HFFc6 (cell line): ENCODE measurements at places on chromosomes 3 and 15. TPM values are rescaled to one million over a fixed set of nuclear protein-coding genes. Genes with fewer than 3 reads are reported as not detected.

The ZIC1 gene
- total RNA-seq = 0.32 to 0.44 TPM (median 0.43 TPM) in 3 replicates

The CCDC9B gene
- 55.2 to 92.3 TPM (median 83.3 TPM) in 3 replicates for total RNA-seq

The LYZL4 gene
- not detected in 3 replicates for total RNA-seq

The DUOXA1 gene
- 0.08 to 0.16 TPM (median 0.09 TPM) in 3 replicates for total RNA-seq

The OSBPL10 gene
- total RNA-seq = 7.9 and 8.7 TPM in 2 replicates

The FAM107A gene
- not detected in 3 replicates for total RNA-seq

The IL20RB gene
- 0.72 to 1.5 TPM (median 1.3 TPM) in 3 replicates for total RNA-seq

The MCF2L2 gene
- not detected in 3 replicates for total RNA-seq

The ROPN1 gene
- total RNA-seq = not detected in 3 replicates

The CCNB2 gene
- total RNA-seq = 27.7 to 56.1 TPM (median 44.0 TPM) in 3 replicates

The AGBL1 gene
- total RNA-seq = not detected in 3 replicates

The AADACL2 gene
- total RNA-seq = not detected in 3 replicates

The PRICKLE2 gene
- total RNA-seq = 15.6 to 17.7 TPM (median 16.8 TPM) in 3 replicates

The GCNT3 gene
- total RNA-seq = not detected in 3 replicates

The VILL gene
- 3.6 to 4.0 TPM (median 3.8 TPM) in 3 replicates for total RNA-seq

The VIPR1 gene
- not detected in 3 replicates for total RNA-seq

The ACKR4 gene
- 0.68 and 7.1 TPM in 2 replicates for total RNA-seq

The ANKUB1 gene
- total RNA-seq = not detected in 3 replicates

The ST8SIA2 gene
- total RNA-seq = not detected in 3 replicates

The TRIM42 gene
- total RNA-seq = not detected in 3 replicates

The FILIP1L gene
- total RNA-seq = 38.6 to 54.7 TPM (median 49.8 TPM) in 3 replicates

The GABRR3 gene
- total RNA-seq = not detected in 3 replicates

The GPR149 gene
- total RNA-seq = not detected in 3 replicates

The CSPG4 gene
- 75.0 to 99.8 TPM (median 84.2 TPM) in 3 replicates for total RNA-seq

The PSTPIP1 gene
- total RNA-seq = 0.38 TPM in 1 of 3 replicates, not detected in the others

The FSTL1 gene
- 1,621 to 1,855 TPM (median 1,800 TPM) in 3 replicates for total RNA-seq

The PIK3CB gene
- 12.7 to 15.8 TPM (median 15.6 TPM) in 3 replicates for total RNA-seq

The UBAP1L gene
- 0.82 to 1.4 TPM (median 0.84 TPM) in 3 replicates for total RNA-seq

The PLXNA1 gene
- total RNA-seq = 40.8 and 49.4 TPM in 2 replicates

The DPH6 gene
- total RNA-seq = 8.9 to 15.2 TPM (median 9.8 TPM) in 3 replicates

The MOBP gene
- total RNA-seq = not detected in 3 replicates

The MITF gene
- total RNA-seq = 27.2 to 38.0 TPM (median 29.7 TPM) in 3 replicates

The PLA1A gene
- not detected in 3 replicates for total RNA-seq

The BFSP2 gene
- not detected in 2 replicates for total RNA-seq

The TNFAIP8L3 gene
- 0.25 to 0.57 TPM (median 0.51 TPM) in 3 replicates for total RNA-seq

The CHL1 gene
- total RNA-seq = not detected in 3 replicates

The PYGO1 gene
- 7.8 to 8.9 TPM (median 8.5 TPM) in 3 replicates for total RNA-seq

The ABHD10 gene
- 39.2 to 44.5 TPM (median 39.6 TPM) in 3 replicates for total RNA-seq

The CSTA gene
- 0.46 TPM in 1 of 3 replicates, not detected in the others for total RNA-seq

The PLOD2 gene
- 195 to 358 TPM (median 302 TPM) in 3 replicates for total RNA-seq

The KLHL6 gene
- total RNA-seq = not detected in 3 replicates

The B3GNT5 gene
- not detected in 3 replicates for total RNA-seq
